SK-N-DZ (cell line): ENCODE measurements at places on chromosomes 5 and 9.

GRCh38 chr9:78866207-78867132, 569.5 kb downstream of the PSAT1 start:
- DNase-seq, result no peak

- DNase-seq, result no peak
Measured at GRCh38 chr5:102283102-102283797, 12.8 kb downstream of the SLCO4C1 start.

DNA sequence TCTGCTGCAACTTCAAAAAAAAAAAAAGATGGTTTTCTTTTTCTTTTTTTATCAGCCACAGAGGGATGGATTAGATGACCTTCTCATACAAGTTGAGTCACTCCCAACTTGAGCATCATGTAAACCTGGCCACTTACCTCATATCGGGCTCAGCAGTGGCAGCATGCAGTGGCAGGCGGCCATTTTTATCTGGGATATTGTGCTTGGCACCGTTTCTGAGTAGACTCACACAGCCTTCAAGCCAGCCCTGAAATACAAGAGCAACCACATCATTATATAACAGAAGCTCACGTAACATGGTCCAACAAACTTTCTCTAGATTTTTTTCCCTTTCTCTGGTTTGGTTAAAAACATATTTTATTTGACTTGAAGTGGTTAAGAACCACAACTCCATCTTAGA, 62.6 kb downstream of the ANKRD55 start:
- no peak for DNase-seq

DNA sequence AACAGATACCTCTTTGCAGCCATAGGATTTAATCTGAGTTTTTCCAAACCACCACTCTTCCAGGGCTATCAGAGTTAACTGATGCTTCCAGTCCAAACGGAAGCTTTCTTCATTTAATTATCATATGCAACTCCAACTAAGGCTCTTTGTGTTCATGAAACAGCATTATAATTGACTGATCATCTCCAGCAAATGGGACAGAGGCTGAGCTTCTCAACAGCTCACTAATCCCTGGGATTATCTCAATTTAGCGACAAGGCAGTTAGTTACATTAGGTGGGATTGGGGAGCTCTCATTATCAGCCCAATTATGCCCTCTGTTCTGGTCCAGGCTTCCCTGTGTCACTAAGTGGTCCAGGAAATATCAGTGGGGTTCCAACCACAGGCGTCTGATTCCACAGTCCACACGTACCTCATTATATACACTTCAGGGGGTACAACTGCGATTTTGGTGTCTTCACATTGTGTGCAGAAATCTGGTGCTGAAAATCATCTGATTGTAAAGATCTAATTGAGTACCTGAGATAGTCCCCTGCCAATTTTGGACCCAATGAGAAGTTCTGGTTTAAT, 313.5 kb upstream of the PANK3 start:
- no peak for DNase-seq

DNA sequence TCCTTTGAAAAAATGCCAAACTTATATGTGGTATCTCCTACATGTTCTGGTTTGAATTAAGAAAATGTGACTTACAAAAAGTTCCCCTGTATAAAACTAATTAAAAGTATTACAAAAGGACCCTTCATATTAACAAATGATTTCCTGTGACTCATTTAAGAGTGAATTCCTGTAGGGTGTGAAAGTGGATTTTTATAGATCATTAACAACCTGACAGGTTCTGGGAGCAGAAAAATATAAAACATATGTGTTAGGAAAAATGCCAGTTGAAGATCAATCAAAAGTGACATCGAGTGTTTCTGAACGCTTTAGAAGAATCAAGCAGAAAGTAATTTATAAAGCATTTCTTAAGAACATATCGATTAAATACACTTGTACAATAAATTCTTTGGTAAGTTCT, 35.5 kb downstream of the CAMK4 start:
- DNase-seq, result no peak

GRCh38 chr9:33148367-33149014, 18.6 kb downstream of the B4GALT1 start:
- no peak for DNase-seq

GRCh38 chr5:181039931-181040630, at the start of gene BTNL9:
Gene BTNL9, plus strand, starts transcription at chr5:181040266. Its CDS starts 5,224 bp downstream, at chr5:181045490.
- DNase-seq, result no peak

DNA sequence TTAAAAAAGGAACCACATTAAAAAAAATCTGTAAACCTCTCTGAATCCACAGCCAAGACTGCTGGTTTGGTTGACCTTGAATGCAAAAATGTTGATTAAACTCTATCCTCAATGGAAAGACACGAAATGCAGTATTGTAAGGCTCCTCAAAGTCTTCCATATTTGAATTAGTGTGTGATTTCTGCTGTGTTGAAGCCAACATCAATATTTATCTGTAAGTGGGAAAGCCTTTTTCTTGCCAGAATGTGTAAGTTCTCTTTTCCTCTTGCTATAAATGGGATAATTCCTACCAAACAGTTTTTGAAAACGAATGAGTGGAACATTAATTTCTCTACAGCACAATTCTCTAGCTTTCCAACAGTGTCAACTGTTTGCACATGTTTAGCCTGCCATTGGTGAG, 422.1 kb upstream of the TNC start:
- DNase-seq, result no peak

GRCh38 chr5:17890501-17890900, 256.2 kb downstream of the TAF11L14 start:
- no peak for DNase-seq

- DNase-seq, result no peak
Measured at GRCh38 chr5:133519191-133519590, 93.2 kb downstream of the FSTL4 start.

GRCh38 chr5:139392678-139393496, 2.0 kb downstream of the PROB1 start:
- DNase-seq, result peak; percentile 68

DNA sequence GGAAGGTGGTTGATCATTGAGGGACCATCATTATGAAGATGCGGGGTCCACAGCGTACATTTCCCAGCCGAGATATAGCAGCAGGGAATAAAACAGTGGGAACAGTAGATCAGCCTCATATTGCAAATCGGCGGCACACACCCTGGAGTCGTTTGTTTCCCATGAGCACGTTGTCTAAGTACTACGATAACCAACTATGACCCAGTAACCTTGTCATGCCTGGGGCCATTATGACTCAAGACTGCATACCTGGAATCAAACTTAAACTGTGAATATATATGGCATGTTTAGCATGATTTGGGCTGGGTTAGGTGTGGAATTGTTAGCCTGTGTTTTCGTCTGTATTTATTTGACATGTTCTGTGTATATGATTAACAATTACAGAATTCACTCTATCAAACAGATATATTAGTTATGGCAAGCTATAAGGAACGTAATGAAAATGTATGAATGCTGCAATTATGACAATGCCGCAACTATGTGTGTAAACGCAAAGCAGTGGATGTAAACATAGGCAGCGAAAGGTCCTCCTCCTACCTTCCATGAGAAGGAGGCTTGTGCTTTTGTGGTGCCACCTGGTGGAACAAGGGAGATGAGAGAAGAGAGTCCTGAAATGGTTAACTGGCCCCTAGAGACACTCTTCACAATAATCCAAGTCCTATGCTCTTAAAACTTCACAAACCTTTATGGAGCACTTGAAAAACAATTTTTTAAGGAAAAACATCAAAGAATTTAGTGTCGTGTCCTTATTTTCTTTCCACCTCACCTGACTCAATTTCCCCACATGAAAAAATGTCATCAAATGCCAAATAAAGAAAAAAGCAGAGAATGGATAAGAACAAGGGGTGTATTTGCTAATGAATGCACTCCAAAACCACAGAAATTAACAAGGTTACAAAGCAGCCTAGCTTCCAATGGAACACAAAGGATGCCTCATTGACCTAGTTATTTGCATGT, 47.1 kb downstream of the SEMA5A start:
- DNase-seq, result peak; percentile 49

GRCh38 chr5:153099328-153099727, 391.1 kb upstream of the GRIA1 start:
- DNase-seq, result no peak

GRCh38 chr9:34570376-34570775, 19.1 kb downstream of the CNTFR start:
- DNase-seq, result no peak

- peak; percentile 1 for DNase-seq
Measured at GRCh38 chr9:86637515-86637914, 283.3 kb upstream of the TUT7 start.
